ENCODE measurements at places on chromosomes 7 and 10.

- no peak for DNase-seq
These were observed 3.4 kb upstream of the FIS1 start for GRCh38 chr7:101248276-101248675.

GRCh38 chr10:52351914-52352330, 37.8 kb downstream of the DKK1 start:
- DNase-seq: no peak

DNA sequence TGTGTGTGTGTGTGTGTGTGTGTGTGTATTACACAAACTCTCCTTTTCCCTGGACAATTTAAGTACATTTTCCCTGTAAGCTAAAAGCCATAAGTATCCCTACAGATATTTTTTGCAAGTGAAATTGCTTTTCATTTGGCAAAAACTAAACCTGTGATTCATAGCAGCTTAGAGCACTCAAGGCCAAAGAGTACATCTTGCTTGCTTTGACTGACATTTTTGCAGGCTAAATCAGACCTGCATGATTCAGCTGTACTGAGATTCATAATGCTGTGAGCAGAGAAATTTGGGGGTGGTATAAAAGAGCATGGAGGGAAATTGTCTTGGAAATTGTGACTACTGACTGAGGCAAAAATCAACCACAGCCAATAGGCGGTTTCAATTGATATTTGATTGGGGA, 500.4 kb downstream of the GFRA1 start:
- no peak for DNase-seq

- no peak for DNase-seq
These were observed 41.2 kb upstream of the PTPRZ1 start for GRCh38 chr7:121831801-121832200.

DNA sequence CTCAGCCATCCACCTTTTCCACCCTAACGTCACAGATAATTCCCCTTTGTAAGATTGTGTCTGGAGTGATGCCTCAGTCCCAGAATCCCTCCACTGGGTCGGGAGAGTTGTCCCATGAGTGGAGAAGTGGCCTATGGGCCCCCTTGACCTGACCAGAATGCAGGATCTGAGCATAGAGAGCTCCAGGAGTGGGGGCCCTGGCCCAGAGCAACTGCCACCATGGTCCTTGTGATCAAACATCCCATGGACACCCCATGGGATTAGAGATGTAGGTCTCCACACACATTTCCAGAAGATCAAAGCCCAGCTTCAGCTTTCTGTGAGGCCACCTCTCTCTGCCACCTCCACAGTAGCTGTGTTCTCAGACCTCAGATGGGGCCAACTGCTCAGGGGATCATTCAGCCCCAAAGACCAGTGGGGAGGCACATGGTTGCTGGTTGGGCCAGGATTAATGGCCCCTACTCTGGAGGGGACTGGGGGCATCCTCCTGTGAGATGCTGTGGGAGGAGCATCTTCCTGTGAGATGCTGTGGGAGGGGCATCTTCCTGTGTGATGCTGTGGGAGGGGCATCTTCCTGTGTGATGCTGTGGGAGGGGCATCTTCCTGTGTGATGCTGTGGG, 28.5 kb upstream of the DPYSL4 start:
- no peak for DNase-seq

GRCh38 chr10:14665304-14665703, 109.4 kb downstream of the FAM107B start:
- no peak for DNase-seq

GRCh38 chr10:130244928-130245495, 108.8 kb downstream of the GLRX3 start:
- no peak for DNase-seq

GRCh38 chr10:71964098-71964742, at the start of gene CHST3:
Gene CHST3 (plus strand): TSS chr10:71964395. CDS start chr10:72005843, 41,448 bp downstream.
- DNase-seq: no peak

- no peak for DNase-seq
These were observed 148.1 kb upstream of the FAM3C start for GRCh38 chr7:121544238-121544637.

DNA sequence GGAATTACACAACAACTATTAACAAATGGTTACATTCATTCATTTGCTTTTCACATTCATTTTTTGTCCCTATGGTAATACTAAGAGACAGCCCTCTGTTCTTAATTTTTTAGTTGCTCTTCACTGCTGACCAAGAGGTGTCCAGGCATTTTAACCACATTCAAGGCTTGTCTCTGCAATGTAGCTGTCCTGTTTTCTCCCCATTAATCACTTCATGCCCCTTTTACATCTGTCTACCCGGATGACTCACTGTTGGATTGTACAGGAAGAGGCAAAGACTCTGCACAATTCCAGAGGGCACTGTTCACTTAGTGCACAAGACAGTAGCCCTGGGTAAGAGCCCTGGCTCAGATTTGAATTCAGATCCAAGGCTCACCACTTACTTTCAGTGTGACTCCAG, 168.5 kb downstream of the NOC3L start:
- no peak for DNase-seq

DNA sequence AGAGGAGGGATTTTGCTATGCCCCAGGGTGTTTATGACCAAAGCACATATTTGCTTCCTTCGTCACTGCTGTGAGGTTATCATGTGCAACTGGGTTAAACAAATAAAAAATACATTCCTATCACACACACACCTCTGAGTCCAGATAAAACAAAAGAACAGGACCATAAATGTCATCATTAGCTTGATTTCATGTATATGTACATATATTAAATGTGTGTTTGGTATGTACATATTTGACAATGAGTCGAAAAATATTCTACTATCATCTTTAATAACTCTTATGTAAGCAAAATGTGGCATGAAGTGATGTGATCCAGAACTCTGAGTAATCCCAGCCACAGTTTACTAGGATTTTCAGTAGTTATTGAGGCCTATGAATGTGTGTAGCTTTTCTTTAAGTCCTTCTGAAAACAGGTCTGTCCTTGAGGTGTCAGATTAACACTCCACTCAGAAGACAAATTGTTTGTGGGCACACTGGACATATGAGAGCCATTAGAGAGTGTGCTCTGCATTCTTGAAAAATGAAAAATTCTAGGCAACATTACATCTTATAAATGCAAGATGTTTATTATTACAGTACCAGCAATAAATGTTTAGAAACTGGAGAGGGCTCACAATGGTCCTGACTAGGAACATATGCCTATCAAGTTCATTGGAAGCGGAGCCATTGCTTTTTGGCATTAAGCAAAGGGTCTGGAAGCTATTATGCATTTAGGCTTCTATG, 335.1 kb upstream of the SEMA3A start:
- no peak for DNase-seq

- peak; percentile 76 for DNase-seq
These were observed 59.8 kb upstream of the CHST15 start for GRCh38 chr10:124153023-124153826.

- DNase-seq: no peak
These were observed 3.3 kb downstream of the MYOF start for GRCh38 chr10:93478873-93479272.

- DNase-seq: peak; percentile 55
These were observed 814 bp downstream of the HK1 start for GRCh38 chr10:69279110-69279509.

GRCh38 chr7:43942997-43943396, 16.8 kb downstream of the UBE2D4 start:
- no peak for DNase-seq

- no peak for DNase-seq
These were observed 254.5 kb downstream of the SORCS3 start for GRCh38 chr10:104895541-104895940.

DNA sequence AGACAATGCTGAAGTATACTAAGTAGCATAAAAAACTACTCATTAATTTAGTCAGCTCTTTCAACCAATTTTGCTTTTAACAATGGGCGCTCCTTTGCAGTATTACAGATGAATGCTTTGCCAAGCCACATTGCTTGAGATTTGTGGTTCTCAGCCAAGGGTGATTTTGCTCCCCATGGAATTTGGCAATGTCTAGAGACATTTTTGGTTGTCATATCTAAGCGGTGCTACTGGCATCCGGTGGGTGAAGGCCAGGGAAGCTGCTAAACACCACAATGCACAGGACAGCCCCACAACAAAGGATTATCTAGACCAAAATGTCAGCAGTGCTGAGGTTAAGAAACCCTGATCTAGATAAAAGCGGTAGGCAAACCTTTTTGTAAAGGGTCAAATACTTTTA, 112.0 kb downstream of the UBE2H start:
- no peak for DNase-seq

- DNase-seq: no peak
These were observed 362.0 kb upstream of the NFE2L3 start for GRCh38 chr7:25789701-25790640.

GRCh38 chr7:108235451-108236061, 105.4 kb upstream of the LAMB4 start:
- DNase-seq: no peak

GRCh38 chr10:70508912-70509756, 30.6 kb downstream of the PALD1 start:
- no peak for DNase-seq

- DNase-seq: no peak
These were observed 27.3 kb downstream of the RALA start for GRCh38 chr7:39650676-39651075.

DNA sequence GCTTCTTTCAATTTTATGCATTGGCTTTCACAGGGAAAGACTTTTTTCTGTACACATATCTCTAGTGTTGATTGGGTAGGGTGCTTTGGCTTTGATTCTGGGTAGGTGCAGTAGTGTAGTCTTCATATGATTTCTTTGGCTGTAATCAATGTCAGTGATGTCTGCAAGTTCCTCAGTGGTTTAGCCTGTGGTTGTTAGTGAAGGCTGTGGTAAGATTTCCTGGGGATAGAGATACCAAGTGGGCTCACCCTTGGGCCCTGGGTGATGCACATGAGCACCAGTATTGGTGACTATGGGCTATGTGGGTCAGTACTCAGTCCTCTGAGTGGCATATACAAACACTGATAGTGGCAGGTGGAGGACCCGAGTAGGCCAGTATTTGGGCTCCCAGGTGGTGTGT, 13.0 kb downstream of the GIMAP8 start:
- no peak for DNase-seq

DNA sequence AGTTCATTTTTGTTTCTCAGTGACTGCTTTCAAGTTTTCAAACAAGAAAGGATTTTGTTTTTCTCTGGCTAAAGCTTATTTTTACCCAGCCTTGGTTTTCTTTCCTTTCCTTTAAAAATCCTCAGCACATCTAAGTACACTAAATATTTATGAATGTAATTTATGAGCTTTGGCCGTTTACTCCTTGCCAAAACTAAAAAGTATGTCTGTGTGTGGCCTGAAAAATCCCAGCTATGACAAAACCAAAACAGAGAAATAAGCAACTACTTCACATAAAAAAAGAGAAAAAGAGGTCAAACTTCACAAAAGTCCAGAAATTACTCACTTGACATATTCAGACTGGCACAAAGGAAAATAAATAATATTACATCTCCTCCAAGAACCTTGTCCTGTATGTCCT, 365.1 kb upstream of the NFE2L3 start:
- DNase-seq: no peak

Measured in inflammatory macrophage (primary cell).